ENCODE measurements at places on chromosomes 2 and 18.

- no peak for DNase-seq
Measured at GRCh38 chr18:77046409-77046808, 86.2 kb downstream of the MBP start.

GRCh38 chr2:208320686-208321085 lies 54.6 kb downstream of the PIKFYVE start:
- DNase-seq = peak; percentile 68

- DNase-seq = no peak
Measured at GRCh38 chr2:15313657-15314056, 247.5 kb downstream of the NBAS start.

GRCh38 chr2:120434492-120435308 lies 88.8 kb downstream of the INHBB start:
- no peak for DNase-seq

- DNase-seq = no peak
Measured at GRCh38 chr18:10530852-10531251, 5.0 kb downstream of the NAPG start.

GRCh38 chr2:238114851-238115660 lies 14.9 kb downstream of the ESPNL start:
- no peak for DNase-seq

Data from brain pericyte (primary cell).